ENCODE measurements at places on chromosomes 16 and 17.
A peak's percentile ranks its signal among the peaks of the same experiment; 100 is the strongest.

DNA sequence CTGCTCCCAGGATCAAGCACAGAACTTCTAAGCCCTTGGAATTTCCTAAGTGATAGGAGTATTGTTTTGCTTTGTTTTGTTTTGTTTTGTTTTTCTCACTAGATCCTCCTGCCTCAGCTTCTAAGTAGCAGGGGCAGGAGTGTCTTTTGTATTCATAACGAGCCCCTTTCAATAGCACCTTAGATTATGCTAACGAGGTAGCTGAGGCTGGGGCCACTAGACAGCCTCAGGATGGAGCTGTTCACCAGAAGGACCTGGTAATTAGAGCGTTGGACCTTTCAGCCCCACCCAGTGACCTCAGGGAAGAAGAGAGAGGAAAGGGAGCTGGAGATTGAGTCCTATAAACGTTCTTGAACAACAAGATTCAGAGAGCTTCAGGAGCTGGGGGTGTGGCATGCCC, 43.6 kb downstream of the IKZF3 start:
- DNase-seq = no peak

- DNase-seq = no peak
Observed at GRCh38 chr17:17170346-17170985, 35.7 kb downstream of the PLD6 start.

GRCh38 chr17:58303971-58304749, 23.4 kb upstream of the MPO start:
- peak; percentile 69 for DNase-seq

GRCh38 chr17:56982312-56982711, 4.4 kb downstream of the SCPEP1 start:
- no peak for DNase-seq

DNA sequence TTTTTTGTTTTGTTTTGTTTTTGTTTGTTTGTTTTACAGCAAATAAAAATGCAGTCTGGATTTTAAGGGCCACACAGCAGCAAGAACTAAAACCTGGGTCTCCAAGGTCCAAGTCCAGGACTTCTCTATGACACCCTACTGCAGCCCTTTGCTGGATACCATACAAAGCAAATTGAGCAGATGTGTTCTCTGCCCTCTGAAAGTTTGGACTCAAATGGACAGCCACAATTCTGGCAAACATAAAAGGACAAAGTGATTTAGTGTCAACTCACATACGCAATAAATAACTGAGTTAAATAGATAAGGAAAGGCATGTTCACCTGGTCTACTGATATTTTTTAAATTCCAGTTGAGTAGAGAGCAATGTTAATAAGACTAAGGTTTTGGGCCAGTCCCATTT, 7.7 kb upstream of the ZNF652 start:
- no peak for DNase-seq

DNA sequence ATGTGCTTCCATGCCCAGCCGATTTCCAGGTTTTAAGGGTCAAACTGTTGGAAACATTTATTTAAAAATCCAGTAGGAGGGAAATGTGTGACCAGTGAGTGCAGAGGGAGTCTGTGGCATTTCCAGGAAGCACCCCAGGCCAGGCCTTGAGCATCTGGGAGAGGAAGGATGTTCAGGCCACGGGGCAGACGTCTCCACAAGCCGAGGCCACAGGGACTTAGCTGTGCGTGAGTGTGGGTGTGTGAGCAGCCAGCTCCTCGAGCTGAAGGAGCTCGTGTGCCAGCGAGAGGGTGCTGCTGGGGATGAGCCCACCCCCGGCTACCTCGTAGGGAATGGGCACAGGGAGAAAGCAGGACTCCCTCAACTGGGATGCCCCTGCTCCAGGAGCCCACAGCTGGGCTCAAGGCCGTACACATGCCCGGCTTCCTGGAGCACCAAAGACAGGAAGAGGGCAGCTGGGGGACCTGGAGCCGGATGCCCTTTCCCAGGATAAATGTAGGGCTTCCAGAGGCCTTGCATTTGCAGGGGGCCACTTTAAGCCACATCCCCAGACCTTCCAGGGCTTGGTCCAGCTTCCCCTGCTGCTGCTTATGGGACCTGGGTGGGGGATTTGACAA, 12.5 kb downstream of the NPTX1 start:
- no peak for DNase-seq

DNA sequence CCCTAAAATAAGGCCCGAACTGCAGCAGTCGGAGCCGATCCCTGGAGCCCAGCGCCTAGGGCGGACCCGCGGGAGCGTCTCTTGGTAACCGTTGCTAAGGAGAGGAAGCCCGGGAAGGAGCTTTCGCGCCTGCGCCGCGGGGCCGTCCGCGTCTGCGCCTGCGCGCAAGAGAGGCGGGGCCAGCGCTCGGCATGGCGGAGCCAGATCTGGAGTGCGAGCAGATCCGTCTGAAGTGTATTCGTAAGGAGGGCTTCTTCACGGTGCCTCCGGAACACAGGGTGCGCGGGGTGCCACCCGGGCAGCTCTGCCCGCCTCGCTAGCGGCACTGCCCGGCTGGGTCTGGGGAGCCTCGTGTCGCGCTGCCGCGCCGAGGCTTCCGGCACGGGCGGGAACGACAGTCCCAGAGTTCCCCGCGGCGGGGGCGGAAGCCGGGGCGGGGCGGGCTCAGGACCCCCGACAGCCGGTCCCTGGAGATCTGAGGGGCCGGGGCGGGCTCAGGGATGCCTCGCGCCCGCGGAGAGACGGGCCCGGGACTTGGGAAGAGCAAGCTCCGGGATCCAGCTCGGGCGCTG, at the start of gene CDK10:
Gene CDK10, plus strand, starts transcription at position 170 of the 572 bp plus-strand sequence. Its CDS starts 22 bp downstream, at position 192.
- DNase-seq = peak; percentile 97

DNA sequence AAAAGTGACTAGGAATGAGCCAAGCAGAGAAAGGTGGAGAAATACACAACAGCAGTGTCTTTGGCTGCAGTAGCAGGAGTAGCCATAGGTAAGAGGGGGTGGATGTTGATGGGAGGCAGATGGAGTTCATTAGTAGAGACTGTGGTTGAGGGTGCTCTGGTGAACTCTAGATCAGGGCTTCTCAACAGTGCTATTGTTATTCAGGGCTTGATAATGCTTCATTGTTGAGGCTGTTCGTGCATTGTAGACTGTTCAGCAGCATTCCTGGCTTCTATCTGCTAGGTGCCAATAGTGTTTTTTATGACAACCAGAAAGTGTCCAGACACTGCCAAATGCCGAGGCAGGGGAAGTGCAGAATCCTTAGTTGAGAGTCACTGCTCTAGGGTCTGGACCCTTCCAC, 3.6 kb downstream of the ALKBH5 start:
- no peak for DNase-seq

Measured in type B pancreatic cell (in vitro differentiated cells).